WTC11 (cell line): ENCODE measurements at places on chromosomes 12 and 14. TPM values are rescaled to one million over a fixed set of nuclear protein-coding genes. Genes with fewer than 3 reads are reported as not detected.

Gene ADAM21
- total RNA-seq = not detected in 3 replicates

GRCh38 chr14:35375558-35376025, 29.0 kb downstream of the NFKBIA start:
- DNase-seq = no peak

DNA sequence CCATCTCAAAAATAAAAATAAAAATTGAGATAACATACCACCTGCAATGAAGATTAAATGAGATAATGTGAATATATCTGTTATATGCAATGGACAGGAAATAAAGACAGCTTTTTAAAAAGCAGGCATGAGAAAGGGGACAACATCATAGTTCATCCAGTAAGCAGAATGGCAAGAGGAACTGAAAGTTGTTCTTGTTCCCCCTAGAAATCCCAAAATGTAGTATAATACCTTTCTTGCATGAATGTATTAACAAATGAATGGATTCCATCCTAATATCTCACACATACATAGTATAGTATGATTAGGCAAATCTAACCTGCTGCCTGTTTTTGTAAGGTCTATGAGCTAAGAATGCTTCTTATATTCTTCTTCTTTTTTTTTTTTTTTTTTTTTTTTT, 31.4 kb downstream of the FGD6 start:
- no peak for DNase-seq

Gene CMA1
- total RNA-seq = not detected in 3 replicates

Gene STAC3
- total RNA-seq = 3.2 to 3.4 TPM (median 3.3 TPM) in 3 replicates

Gene CDCA3
- total RNA-seq = 47.1 to 61.8 TPM (median 49.1 TPM) in 3 replicates

- no peak for DNase-seq
These were observed 12.8 kb upstream of the ACVR1B start for GRCh38 chr12:51938726-51939125.

Gene TTLL5
- 39.6 to 42.6 TPM (median 40.8 TPM) in 3 replicates for total RNA-seq

- no peak for DNase-seq
These were observed 6.3 kb downstream of the EVL start for GRCh38 chr14:100071545-100071944.

Gene SMCO2
- total RNA-seq = 0.32 to 0.71 TPM (median 0.52 TPM) in 3 replicates

DNA sequence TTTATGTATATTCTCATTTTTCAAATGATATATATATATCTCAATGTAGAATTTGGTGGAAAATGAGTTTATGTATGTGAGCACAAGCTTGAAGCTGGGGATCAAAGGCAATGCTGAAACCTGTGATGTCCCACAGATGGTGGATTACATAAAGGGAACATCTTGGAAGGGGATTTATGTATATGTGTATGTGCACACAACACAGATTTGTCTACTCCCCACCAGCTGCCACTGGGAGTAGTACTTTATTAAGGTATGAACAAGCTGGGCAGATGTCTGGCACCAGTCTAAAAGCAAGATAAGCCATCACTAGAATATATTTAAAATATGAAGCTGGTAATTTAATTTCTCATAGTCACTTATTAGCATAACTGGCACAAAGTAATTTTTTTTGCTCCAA, 895.6 kb downstream of the SLC6A15 start:
- DNase-seq = no peak

Gene SLC6A12
- total RNA-seq = 0.39 to 0.79 TPM (median 0.76 TPM) in 3 replicates

GRCh38 chr12:6638305-6638704, 2.5 kb upstream of the LPAR5 start:
- DNase-seq = no peak

GRCh38 chr12:25906651-25907340, 51.7 kb upstream of the RASSF8 start:
- no peak for DNase-seq

DNA sequence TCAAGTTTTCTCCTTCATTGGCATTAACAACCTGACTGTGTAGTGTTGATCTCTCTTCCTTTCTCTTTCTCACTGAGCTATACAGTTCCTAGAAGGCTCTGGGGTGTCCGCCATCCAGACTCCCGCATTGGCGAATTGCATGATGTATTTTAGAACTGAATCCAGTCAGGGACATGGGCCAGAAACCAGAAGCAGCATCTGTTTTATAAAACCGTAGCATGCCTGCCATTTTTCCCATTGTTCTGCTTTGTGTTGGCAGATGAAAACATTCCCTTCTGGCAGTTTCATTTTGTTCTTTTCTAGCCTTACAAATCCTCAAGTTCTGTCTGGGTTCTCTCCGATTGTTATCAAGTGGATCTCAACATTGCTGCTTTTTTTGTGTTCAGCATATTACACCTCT, 268.3 kb upstream of the SEL1L start:
- DNase-seq = no peak

DNA sequence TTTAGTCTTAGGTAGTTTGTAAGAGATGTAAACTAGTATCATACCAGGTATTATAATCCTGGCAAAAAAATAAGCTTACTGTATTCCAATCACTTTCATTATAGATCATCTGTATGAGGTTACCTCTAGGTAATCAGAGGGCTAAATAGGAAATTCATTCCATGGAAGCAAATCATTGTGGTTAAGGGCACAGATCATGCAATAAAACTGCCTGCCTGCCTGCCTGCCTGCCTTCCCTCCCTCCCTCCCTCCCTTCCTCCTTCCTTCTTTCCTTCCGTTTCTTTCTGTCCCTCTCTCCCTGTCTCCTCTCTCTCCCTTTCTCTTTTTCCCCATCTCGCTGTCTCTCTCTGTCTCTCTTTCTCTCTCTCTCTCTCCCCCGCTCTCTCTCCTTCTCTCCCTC, 3.2 kb upstream of the CLEC9A start:
- no peak for DNase-seq

Gene FZD10
- total RNA-seq = 0.87 to 1.1 TPM (median 0.92 TPM) in 3 replicates

DNA sequence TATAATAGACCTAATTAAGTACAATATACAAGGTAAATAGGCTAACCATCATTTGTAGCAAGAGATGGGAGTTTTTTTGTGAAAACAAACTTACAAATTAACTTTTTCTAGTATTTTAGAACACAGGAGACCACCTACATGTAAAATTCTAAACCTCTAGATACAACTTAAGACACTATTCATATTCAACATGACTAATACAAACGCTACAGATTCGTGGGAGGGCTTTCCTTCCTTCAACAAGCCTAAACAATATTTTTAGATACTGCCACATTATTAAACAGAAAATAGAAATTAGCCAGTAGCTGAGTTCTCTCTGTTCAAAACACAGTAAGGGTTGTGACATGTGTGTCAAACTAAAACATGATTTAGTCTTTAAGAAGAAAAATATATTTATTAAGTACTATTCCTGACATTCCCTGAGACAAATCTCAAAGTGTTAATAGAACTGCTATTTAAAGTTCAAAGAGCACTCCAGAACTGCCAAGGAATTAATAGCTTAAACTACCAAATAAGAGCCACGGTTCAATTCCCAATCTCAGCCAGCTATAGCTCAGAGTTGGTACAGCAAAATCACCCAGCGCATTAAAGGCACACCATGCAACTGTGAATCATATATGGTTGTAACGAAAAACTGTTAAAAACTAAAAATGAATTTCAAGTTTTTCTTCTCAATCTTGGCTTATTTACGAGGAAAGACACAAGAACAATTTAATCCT, 10.7 kb downstream of the MED13L start:
- DNase-seq = no peak

Gene TOMM20L
- not detected in 3 replicates for total RNA-seq

Gene GARIN6
- not detected in 3 replicates for total RNA-seq

Gene PTPRQ
- not detected in 3 replicates for total RNA-seq

Gene OR4K14
- total RNA-seq = not detected in 3 replicates
